HCT116 (cell line): ENCODE measurements at places on chromosomes 13 and 19.

- no peaks in the 10 kb centered on the region for H3K27me3 ChIP-seq
- no peak for DNase-seq
- peak overlapping the region; percentile 90 for H3K27ac ChIP-seq
- H3K4me3 ChIP-seq, result peak overlapping the region; percentile 90
- H3K36me3 ChIP-seq, result peaks cover 2% of the 10 kb centered on the region; the same call in 1 of the 2 replicates
Observed at GRCh38 chr19:46715975-46716671, 791 bp downstream of the PRKD2 start.

DNA sequence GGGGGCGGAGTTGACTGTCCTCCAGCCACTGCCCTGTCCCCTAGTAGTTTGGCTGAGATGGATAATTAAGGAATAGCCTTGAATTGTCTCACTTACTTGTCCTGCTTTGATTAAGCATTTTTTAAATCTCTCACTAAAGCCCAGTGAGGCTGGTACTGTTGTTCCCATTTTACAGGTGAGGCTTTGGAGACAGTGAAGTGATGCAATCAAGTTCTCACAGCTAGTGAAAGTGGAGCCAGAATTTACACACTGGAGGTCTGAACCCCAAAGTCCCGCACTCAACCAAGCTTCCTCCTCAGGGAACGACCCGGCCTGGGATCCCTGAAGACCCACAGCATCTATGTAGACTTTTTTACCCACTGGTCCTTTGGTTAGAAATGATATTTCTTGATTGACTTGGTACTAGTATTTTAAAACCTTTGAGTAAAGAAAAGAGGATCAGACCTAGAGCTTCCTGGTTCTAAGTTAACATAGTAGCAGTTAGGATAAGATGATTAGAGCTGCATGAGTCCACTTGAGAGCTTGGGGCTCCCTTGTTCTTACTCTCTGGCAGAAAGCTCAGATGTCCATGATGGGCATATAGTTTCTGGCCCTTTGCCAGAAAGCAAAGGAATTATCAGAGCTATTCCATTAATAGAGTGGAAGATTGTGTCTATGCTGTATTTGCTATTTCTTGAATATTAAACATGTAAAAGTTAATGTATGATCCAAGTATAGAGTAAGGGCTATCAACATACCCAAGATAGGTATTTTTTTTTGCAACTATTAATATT, 154.3 kb downstream of the LMO7 start:
- H3K4me3 ChIP-seq, result no peak overlapping the region
- peaks cover 15% of the 10 kb centered on the region; the same call in 1 of the 2 replicates for H3K4me1 ChIP-seq

DNA sequence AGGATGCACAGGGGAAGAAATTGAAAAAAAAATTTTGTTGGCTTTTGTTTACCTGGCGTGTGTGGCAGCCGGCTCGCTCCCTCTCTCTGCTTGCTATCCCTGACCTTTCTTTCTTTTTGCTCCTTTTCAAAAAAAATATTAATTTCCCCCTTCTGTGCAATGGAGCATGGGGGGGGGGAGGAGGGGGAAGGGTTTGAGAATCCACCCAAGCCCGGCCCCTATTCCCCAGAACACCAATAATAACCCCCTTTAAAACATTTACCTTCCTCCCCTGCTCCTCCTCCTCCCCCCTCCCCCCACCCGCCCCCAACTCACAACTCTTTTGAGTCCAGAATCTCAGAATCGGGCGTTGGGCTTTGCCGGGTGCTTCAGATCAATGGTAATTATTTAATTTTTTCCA, 28.4 kb downstream of the NFIX start:
- no peak for DNase-seq
- H3K4me1 ChIP-seq, result peaks cover 5% of the 10 kb centered on the region; the same call in 1 of the 2 replicates
- no peaks in the 10 kb centered on the region for H3K36me3 ChIP-seq
- no peak overlapping the region for H3K27ac ChIP-seq

DNA sequence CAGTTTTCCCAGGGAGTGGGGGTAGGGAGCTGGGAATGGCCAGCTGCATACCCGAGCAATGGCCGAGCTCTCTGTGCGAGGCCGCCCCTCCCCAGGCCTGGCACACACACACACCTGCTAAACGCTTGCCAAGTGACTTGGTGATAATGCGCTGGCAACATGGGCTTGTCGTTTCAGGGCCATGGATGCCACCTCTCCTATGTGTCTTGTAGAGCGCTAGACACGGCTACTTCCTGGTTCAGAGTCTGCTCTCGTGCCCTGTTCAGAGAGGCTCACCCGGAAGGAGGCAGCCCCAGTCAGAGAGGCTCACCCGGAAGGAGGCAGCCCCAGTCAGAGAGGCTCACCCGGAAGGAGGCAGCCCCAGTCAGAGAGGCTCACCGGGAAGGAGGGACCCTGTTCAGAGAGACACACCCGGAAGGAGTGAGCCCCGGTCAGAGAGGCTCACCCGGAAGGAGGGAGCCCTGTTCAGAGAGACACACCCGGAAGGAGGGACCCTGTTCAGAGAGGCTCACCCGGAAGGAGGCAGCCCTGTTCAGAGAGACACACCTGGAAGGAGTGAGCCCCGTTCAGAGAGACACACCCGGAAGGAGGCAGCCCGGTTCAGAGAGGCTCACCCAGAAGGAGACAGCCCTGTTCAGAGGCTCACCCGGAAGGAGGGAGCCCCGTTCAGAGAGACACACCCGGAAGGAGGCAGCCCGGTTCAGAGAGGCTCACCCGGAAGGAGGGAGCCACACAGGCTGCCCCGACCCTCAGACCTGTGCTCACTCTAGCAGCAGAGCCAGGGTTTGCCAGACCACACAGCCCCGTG, 4.2 kb downstream of the ADPRHL1 start:
- peak overlapping the region; percentile 94 for H3K27ac ChIP-seq
- peak; percentile 96 for DNase-seq
- H3K4me3 ChIP-seq, result peak overlapping the region; percentile 97
- H3K27me3 ChIP-seq, result no peaks in the 10 kb centered on the region
